ENCODE measurements at places on chromosomes 1 and 21. TPM values are rescaled to one million over a fixed set of nuclear protein-coding genes. Genes with fewer than 3 reads are reported as not detected.

The FMOD gene
- 4.0 TPM for total RNA-seq

The DYRK3 gene
- 13.0 TPM for total RNA-seq

The PIGK gene
- 16.3 TPM for total RNA-seq

DNA sequence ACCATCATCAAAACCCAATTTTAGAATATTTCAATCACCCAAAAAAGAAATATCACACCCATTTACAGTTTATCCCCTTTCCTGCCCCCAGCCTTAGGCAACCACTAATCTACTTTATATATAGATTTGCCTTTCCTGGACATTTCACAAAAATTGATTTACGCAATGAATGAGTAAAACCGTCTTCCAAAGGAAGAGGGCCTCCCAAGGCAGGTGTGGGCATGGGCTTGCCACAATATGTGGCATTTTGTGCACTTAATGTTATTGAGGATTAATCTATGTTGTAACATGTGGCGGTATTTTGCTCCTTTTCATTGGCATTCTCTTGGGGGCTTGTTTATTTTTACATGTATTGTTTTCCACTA lies 11.8 kb upstream of the BMP8B start:
- DNase-seq, result no peak

DNA sequence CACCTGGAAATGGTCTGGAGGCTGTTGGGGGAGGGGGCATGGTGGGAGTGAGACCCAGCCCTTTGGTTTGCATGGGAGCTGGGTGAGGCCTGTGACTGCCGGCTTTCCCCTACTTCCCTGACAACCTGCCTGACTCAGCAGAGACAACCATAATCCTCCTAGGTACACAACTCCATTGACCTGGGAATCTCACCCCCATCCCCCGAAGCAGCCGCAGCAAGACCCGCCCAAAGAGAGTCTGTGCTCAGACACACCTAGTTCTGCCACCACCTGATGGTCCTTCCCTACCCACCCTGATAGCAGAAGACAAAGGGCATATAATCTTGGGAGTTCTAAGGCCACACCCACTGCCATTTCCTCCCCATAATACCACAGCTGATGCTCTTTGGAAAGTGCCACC lies 168.6 kb downstream of the GIPC2 start:
- no peak for DNase-seq

- DNase-seq, result no peak
These were observed 61.7 kb downstream of the ITSN1 start for GRCh38 chr21:33703750-33704606.

- DNase-seq, result no peak
These were observed 140.8 kb upstream of the RAB4A start for GRCh38 chr1:229130028-229130668.

DNA sequence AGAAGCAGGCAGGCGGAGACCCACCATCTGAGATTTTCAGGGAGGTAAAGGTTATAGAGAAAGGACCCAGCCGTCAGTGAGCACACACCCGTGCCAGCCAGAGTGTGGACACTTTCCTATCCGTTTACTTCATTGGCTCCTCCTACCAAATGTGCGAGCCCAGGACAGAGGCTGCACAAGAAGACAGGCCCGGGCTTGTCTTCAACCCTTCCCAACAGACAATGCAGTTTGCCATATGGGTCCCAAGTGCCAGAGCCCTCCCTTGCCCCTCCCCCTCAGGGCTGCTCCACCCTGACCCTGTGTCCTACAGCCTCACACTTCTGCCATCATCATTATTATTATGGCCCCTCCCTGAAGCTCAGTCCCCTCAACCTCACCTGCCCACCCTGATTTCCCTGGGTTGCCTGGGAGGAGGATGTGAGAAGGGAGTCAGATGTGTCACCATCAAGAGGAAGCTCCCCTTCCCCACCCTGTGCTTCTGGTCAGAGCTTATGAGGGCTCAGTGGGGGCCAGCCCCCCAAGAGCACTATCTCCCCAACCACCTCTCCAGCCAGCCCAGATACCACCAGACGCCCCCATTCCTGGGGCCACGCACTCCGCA lies 9.4 kb downstream of the LAPTM5 start:
- no peak for DNase-seq

DNA sequence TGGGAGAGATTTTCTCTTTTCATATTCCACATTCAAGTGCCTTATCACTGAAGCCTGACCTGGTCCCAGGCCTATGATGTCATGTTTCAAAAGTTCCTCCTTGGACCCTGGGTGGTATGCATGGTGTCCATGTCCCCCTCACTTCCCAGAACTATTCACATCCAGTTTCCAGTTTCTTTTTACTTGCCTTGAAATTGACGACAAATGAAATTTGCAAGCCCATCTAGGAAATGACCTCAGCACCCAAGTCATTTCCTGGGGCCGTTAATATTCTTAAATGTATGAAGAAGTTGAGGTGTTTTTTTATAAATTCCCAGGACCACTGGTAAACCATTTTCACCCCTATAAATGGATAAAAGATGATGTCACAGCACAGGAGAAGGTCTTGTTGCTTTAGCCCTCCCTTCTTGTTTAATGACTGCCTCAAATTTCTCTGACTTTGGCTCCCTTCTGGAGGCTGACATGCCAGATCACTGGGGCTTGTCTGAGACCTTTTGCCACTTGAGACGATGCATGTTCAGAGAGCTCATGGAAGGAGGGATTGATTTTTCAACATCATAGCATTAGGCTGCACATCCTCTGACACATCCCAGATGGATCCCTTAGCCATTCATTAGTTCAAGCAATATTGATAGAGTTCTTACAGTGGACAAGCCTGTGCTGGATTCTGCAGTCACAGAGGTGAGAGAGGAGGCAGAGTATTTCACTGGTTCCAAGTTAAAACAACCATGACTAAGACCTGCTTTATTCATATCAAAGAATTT lies 221.3 kb downstream of the PLPP3 start:
- DNase-seq, result no peak

DNA sequence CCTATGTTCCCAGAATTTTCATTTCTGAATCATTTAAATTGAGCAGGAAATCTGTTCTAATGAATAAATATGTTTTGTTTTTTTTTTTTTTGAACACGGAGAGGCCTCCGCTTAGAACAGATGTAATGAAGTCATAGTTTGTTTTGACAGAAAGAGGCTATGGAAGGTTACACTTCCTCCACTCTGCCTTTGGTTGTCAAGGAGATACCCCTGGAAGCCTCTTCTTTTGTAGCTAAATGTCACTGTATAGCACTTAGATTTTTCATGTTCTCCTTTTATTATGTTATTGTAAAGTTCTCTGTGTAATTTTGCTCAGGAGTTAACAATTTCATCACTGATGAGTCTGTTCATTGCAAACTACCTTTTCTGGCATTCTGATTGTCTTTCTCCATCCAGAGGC lies 22.7 kb upstream of the GNG12 start:
- DNase-seq, result no peak

GRCh38 chr1:57138432-57139078 lies 172.7 kb upstream of the C8B start:
- no peak for DNase-seq

DNA sequence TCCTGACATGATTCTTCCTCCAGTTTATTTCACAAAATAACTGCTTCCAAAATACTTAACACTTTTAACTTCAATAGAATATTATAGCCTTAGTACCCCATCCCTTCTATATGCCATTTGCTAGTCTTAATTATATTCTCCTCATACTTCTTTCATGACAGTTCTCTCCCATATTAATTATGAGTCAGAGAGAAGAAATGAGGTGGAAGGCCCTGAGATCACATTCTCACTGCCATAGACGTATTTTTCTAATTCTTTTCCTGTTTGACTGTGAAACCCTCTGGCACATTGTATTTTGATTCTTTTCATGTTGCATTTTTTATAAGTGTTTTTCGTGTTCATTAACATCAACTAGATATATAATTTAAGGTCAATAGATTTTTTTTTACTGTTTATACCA lies 88.4 kb downstream of the GTF2B start:
- no peak for DNase-seq

DNA sequence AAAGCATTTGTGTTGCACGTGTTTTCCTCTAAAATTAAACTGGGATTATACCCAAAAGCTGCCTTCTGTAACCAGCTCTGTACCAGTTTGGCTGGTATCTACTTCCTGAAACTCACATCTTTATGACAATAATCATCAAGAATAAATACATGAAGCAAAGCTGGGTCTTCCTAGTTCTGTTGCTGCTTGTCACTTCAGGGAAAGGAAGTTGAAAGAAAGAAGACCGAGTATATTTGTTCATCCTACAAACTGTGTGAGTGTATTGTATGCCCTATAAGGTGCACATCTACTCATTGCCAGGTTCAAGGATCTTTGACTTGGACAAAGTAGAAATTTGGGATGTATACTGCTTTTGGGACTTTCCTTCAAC lies 29.1 kb upstream of the IFNGR2 start:
- no peak for DNase-seq

DNA sequence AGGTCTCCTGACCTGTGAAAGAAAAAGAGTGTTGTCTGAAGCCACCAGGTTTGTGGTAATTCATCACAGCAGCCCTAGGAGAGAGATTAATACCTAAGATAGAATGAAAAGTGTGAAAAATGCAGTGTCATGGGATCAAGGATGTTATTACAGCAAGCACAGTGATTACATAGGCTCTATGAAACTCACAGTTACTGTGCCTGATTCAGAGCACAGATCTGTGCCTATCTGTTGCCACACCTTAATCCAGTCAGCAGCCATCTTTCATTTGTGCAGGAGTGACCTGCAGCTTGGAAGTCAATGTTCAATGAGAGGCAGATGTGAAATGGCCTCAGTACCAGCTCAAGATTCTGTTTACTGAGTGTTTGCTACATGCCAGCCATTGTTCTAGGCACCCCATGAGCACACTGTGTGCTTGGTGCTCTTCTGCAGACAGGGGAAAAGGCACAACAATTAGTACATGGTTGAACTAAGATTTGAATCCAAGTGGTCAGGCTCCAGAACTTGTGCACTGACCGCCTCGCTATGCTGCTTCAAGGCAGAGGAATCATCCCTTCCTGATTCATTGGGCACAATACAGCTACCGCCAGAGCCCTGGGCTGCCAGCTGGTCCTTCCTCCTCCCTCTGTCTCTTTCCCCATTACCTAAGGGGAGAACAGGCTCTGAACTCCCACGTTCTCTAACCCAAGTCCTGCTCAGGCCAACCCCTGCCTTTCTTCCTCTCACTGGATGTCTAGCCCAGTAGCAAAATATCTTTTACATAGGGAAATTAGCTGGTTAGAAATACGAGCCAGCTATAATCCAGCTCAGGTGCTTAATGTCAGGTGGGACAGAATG lies 56.3 kb upstream of the NEK2 start:
- no peak for DNase-seq

Data from activated T-helper 2 cell treated with anti-CD3 and anti-CD28 coated beads, Interferon-gamma antibody, Interleukin-2, Interleukin-4, amounts not matched to agents 10 μg/mL and 5 μg/mL and 100 μg/mL, durations not matched to agents 14 hours and 24 hours and 36 hours (primary cell).